ENCODE measurements at places on chromosomes 5 and 9.

DNA sequence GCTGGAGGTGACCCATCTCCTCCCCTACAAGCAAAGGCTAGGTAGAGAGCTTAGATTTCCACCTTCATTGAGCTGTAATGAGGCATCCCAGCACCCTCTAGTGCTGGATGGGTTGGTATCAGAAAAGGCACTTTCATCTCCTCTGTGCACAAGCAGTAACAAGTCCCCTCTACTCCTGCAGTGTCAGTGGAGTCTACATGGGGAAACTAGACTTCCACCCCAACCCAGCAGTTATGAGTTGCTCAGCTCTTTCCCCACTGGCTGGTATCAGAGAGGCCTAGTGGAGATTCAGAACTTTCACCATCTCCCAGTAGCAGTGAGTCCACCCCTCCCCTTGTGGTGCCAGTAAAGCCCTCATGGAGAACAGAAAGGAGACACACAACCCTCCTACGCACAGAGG is 17.9 kb downstream of the FCN1 start:
- DNase-seq: no peak

GRCh38 chr5:131671994-131672655 is 37.1 kb upstream of the RAPGEF6 start:
- DNase-seq: no peak

DNA sequence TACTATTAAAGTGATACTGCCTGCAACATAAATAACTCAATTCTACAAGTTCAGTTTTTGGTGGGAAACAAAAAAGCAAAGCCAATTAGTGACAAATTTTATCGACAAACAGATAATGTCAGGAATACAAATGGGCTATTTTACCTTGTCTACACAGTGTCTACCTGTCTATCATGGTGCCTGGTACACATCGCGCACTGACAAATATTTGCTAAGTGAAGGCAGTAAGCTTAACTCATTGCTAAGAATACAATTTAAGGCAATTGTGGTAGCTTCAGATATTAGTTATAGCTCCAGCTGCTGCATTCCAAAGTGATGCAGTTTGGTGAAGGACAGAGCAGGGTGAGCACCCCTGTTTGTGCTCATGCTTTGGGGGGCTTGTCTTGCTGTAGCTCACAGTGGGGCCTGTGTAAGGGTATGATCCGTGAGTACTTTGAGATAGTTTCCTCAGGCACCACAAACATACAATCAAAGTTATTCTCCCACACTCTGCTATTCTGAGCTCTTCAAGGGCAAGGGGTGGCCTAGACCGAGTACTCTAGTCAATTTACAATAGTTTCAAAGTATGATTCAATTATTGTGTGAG is 24.7 kb downstream of the ELL2 start:
- DNase-seq: no peak

- DNase-seq: no peak
Measured at GRCh38 chr5:139838381-139839197, 43.0 kb downstream of the PSD2 start.

GRCh38 chr9:29297592-29297991 is 1724.3 kb upstream of the C9orf72 start:
- DNase-seq: peak; percentile 11
